ENCODE measurements at places on chromosomes 6 and 20.

DNA sequence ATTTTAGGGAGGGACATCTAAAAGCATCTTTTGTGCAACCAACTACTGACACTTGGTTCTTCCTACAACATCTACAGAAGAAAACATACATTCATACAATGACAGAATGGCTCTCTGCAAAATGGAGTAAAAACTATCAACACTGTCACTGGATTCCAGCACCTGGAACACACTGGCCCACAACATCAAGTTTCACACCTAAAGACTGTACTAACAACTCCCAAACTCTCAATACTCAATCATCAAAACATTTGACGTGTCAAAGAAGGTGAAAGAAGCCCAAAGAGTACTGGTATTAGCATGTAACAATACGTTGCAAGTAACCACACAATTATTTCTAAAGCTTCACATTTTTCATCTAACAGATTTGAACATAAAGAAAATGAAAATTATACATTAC, 2.1 kb downstream of the CPNE1 start:
- DNase-seq = no peak

- no peak for DNase-seq
Measured at GRCh38 chr20:35286077-35286898, 1.7 kb upstream of the EIF6 start.

GRCh38 chr6:160477901-160478300, 129.7 kb downstream of the SLC22A3 start:
- no peak for DNase-seq

- no peak for DNase-seq
Measured at GRCh38 chr20:33000802-33001466, 3.3 kb downstream of the SUN5 start.

GRCh38 chr20:32619586-32619985, 34.5 kb upstream of the NOL4L start:
- DNase-seq = no peak

DNA sequence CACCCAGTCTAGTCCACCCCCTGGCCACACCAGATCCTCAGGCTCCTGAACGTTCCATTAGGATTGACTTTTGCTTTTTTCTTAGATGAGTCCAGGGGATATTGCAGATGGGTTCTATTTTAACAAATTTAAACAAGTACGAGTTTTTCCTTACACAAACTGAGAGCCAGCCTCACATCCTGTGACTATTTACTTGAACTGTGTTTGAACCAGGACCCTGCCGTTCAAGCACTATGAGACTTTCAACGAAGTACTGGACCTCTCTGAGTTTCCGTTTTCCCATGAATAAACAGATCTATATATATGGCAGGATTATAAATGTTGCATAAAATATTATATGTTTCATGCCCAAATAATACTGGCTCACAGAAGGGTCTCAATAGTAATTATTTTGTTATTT, 1.4 kb upstream of the METTL24 start:
- DNase-seq = no peak

GRCh38 chr6:62345962-62346689, 60.1 kb upstream of the KHDRBS2 start:
- no peak for DNase-seq

- no peak for DNase-seq
Measured at GRCh38 chr6:43722920-43723545, 35.4 kb upstream of the MRPS18A start.

GRCh38 chr6:15682965-15683822, 20.4 kb upstream of the DTNBP1 start:
- no peak for DNase-seq

DNA sequence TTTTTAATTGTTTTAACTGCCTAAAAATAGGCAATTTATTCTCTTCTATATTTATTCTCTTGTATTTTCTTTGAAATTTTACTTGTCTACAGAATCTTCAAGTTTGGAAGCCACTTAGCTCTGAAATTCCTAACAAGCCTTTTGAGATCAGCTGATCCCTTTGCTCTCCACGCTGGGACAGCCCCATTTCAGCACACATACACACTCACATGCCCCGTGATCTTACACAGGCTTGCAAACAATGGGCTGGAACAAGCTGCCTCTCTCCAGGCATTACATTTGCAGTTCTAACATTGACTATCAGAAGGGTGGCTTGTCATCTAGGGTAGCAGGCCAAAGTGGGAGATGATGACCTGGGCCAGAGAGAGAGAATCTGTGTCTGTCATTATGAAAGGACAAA, 62.1 kb upstream of the RAB32 start:
- no peak for DNase-seq

DNA sequence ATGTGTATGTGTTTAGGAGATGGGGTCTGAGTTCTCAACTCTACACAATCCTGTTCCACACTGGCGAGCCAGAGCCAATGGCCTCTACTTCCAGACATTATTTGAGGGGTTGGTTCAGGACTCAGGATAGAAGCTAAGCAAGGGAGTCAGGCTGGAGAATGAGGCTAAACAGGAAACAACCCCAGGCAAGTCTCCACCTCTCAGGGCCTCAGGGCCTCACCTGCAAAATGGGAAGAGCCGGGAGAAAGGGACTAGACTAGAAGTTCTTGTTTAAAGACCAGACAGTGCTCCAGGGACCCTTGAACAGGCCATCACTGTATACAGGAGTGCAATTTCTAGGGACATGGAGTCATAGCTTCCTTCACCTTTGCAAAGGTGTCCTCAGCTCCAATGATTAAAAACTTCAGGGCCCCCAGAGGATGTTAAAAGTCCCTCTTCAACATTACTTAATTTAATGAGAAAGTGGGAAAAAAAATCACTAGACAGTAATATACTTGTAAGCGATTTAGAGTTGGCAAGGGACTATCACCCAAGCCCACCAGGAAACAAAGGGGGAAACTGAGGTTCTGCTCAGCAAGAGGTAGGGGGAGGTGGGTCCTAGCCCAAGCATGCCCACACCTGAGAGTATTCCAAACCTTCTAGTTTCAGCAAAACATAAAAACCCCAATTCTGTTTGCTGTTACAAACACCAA, 41.7 kb downstream of the ZMYND8 start:
- no peak for DNase-seq

DNA sequence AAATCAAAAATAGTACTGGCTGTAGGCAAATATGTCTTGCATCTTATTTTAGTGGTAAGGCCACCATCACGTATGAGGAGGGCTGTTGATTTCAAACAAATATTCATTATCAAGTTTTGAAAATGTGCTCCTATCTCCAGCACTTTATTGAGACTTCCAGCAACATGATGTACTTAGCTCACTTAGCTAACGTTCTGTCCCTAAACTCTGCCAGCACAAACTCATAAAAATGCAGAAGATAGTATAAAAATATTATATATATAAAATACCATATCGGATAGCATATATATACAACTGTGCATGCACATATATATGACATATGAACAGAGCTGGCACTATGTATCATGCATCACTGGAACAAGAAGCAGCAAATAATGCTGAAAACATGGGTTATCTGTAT, 762.3 kb downstream of the C6orf118 start:
- no peak for DNase-seq

GRCh38 chr6:55726144-55726543, 147.2 kb upstream of the HMGCLL1 start:
- no peak for DNase-seq

DNA sequence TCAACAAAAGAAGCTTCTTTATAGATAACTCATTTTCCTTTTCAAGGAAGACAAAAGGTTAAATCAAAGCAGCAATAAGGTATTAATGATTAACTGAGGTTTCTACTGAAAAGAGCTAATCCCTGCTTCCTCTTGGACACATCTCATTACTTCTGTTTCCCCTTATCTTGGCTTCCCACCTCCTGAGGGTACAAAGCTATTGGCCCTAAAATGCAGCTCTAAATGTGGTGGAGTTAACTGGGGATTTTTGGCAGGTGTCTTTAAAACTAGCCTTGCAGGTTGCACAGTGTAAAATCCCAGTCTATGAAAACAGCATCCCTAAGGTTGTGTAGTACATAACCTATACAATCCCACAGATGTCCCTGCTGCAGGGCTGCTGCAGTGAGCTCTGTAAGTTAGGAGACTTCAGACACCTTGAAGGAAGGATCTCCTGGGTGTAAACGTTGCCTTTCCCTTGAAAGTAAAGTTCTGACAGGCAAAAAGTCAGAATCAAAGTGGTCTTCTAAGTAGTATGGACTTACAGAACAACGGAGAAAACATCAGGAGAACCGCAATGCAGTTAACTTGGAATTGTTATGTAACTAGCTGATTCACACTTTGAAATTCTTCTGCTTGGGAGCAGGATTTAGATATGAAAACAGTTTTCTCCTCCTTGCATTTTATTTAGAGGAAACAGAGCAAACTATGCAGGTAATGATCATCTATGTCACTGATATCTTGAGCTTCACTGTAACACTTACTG, 71.7 kb upstream of the TRAF3IP2 start:
- no peak for DNase-seq

DNA sequence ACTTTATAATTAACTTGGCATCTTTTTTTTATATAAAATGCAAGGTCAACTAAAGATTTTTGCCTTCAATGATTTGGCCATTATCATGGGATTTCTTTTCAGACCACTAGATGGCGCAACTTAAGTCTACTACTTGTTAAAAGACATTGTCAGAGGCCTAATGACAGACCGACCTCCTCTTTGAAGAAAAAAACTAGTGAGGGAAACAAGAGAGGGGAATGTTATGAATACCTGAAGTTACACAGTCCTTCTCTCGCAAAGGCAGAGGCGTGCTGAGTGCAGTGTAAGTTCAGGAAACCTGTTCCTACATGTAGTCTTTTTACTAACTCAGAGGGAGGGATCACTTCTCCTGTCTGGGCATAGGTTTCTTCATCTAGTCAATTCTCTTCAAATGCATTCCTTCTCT, 9.3 kb downstream of the TRAPPC3L start:
- no peak for DNase-seq

- DNase-seq = no peak
Measured at GRCh38 chr6:24949020-24949569, 13.3 kb upstream of the RIPOR2 start.

- DNase-seq = no peak
Measured at GRCh38 chr6:139943391-139943790, 568.9 kb upstream of the CITED2 start.

- no peak for DNase-seq
Measured at GRCh38 chr20:10565191-10565921, 108.4 kb downstream of the JAG1 start.

DNA sequence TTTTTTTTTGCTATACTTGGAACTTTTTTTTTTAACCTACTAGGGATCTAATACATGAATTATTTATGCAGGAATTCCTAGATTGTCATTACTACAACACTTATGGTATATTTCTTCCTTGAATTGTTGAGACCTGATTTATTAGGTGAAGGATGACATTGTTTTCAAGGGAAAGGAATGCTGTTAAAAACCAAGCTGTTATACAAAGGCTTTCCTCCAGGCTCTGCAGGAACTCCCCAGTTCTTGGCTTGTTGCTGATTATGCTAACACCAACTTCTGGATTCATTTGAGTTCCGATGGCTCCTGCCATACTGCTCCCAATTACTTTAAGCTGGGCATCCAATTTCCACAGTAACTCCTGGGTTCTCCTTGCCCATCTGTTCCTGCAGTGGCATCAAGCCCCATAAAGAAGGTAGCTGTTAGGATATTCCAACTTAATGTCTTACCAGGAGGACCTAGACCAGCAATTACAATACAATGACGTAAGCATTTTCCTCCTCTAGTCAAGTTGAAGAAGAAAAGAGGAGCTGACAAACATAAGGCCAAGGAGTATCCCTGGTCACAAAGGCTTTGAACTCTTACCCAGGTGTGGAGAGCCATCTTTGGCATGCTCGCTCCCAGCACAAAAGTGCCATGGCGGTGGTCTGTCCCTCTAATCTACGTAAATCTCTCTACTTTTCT, 215.9 kb upstream of the AGPAT4 start:
- no peak for DNase-seq

DNA sequence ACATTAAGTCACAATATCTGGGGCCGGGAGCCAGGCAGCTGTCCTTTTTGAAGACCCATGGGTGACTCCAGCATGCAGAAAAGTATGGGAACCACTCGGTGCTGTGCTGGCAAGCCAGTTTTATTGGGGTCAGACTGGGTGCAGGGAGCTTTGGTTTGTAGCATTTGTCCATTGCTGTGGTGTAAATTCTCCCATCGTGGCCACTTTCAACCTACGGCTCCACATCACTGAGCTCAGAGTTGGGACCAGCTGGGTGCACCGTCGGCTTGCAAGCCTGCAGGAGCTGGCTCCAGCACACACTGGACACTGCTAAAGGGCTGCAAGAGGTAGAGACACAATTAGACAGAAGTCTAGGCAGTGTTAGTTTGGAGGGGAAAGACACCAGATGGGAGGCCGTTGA, 66.9 kb downstream of the SYNJ2 start:
- no peak for DNase-seq

DNA sequence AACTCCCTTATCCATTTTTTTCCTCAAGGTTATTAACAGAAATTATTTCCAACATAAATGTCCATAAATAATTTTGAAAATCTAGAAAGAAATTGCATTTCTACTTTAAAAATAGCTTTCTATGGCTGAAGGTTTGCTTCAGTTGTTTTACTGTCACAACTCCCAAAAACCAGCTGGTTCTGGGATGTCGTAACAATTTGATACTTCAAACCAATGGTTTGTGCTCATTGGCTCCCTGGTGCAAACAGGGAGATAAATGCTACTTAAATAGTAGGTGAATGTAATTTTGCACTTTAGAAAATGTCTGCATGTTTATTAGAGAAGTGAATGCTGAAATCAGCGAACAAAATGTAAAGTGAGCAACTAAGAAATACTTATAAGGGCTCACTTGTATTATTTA, 31.1 kb downstream of the LAMA2 start:
- no peak for DNase-seq

- no peak for DNase-seq
Measured at GRCh38 chr20:34449674-34450592, 66.3 kb upstream of the DYNLRB1 start.

DNA sequence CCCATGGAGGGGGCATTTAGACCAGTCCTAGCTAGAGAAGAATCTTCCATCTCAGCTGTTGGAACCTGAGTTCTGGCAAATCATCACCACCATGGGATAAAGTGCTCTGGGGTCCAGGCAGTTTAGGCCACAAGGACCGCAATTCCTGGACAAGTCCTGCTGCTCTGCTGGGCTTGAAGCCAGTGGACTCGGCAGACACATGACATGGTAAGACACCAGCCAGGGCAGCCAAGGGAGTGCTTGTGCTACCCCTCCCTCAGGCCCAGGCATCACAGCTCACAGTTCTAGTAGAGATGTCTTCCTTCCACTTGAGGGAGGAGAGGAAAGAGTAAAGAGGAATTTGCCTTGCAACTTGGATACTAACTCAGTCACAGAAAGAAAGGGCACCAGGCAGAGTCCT, 246.0 kb downstream of the EYA4 start:
- DNase-seq = no peak

DNA sequence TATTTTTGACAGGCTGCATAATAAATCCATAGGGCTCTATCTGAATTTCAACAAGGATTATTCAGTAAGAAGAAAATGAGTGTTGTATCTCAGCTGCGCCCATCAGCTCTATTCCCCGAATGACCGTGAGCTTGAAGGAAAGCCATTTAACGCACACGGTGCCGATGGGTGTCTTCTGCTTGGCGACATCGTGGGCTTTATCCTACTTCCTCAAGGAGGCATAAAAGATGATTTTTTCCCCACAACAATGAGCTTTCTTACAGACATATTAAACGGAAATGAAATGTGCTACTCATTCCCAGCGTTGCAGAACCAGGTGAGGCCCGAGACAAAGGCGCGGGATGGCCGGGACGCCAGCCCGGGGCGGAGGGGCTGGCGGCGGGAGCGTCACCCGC, 710 bp downstream of the DYNLT1 start:
- no peak for DNase-seq

- DNase-seq = no peak
Measured at GRCh38 chr20:43809206-43809819, 82.5 kb upstream of the GTSF1L start.

GRCh38 chr20:3797592-3798372, 1.7 kb downstream of the CDC25B start:
- no peak for DNase-seq

- DNase-seq = no peak
Measured at GRCh38 chr20:32418376-32418775, 60.2 kb downstream of the ASXL1 start.

All from stimulated activated CD4-positive, alpha-beta T cell treated with anti-CD3 and anti-CD28 coated beads, Interleukin-1b, Interleukin-23, amount 100 ng/mL, for 4 hours (primary cell).